ENCODE measurements at places on chromosomes 1 and 21.

DNA sequence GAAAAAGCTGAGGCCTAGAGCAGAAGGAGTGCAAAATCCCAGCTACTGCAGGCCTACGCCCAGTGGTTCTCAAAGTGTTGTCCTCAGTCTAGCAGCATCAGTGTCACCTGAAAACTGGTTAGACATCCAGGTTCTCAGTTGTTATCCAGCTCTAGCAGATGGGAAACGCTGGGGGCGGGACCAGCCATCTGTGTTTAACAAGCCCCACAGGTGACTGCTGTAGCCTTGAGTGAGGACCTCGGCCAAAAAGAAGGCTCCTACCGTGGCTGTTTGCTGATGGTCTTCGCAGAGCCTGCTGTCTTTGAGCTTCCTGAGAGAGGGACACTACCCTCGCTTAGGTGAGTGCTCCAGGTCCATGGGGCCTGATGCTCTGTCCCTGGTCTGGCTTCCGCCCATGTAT, 69.7 kb downstream of the LRRN2 start:
- DNase-seq = no peak

GRCh38 chr21:45393833-45394638, 10.9 kb upstream of the COL18A1 start:
- DNase-seq = peak; percentile 74

GRCh38 chr1:235017719-235018118, 110.9 kb downstream of the TOMM20 start:
- DNase-seq = peak; percentile 2

DNA sequence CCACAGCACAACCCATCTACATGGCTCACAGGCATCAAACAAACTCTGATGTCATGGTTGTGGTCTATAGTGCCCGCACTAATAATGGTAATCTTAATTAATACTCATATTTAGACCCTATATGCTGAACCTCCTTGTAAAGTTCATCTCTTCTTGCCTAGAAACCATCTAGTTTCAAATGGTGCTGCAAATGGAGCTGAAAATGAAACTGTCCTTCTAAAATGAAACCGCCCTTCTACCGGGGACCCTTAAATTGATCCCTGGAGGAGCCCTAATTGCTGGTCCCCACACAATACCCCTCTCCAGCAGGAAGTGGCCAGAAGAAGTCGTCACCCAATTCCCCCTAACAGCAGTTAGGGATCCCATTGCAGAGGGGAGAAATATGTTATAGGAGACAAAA, 612.6 kb downstream of the MRPL39 start:
- no peak for DNase-seq

- DNase-seq = no peak
Observed at GRCh38 chr1:189775343-189775742, 702.3 kb downstream of the BRINP3 start.

DNA sequence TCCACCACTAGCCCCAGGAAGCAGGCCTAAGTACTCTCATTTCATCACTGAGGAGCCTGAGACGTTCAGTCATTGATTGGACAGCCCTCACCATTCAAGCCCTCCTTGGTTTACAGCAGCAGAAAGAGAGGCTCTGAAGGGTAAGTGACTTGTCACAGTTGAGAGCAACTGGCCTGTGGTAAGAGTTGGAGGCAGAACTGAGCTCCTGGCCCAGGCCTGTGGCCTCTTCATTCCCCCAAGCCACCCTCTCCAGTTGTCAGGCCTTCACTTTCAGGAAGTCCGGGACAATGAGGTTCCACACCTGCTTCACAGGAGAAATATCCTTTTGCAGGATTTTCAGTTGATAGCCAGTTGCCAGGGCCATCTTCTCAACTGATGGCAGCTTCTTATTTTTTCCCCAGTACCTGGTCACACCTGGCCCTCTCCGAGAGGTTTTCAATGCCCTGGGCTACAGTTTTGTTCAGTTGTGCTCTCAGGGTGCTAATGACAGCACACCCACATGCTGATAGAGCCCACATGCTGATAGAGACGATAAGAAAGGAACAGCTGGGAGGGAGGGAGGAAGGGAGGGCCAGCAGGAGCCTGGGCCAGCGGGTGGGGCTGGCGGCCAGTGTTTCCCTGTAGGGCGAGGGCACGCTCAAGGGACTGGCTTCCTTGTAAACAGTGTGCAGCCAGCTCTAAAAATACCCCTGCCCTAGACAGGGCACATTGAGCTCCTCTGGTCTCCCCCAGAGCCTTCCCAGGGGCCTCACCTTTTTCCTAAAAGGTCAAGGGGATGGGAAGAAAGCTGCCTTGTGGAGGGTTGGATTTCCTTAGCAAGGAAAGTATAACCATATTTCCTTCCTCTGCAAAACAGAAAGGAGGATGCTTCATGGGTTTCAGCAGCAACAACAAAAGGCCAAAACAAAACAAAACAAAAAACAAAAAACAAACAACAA, 112.7 kb upstream of the JUN start:
- no peak for DNase-seq

Measured in mesenteric fat pad (tissue), 1 donor.